ENCODE measurements at places on chromosomes 6 and 20.

- DNase-seq: no peak
Observed at GRCh38 chr6:19408331-19408730, 428.8 kb upstream of the ID4 start.

GRCh38 chr6:121526282-121526681 lies 90.8 kb downstream of the GJA1 start:
- DNase-seq: no peak

GRCh38 chr6:63964366-63964765 lies 328.8 kb downstream of the PHF3 start:
- DNase-seq: no peak

DNA sequence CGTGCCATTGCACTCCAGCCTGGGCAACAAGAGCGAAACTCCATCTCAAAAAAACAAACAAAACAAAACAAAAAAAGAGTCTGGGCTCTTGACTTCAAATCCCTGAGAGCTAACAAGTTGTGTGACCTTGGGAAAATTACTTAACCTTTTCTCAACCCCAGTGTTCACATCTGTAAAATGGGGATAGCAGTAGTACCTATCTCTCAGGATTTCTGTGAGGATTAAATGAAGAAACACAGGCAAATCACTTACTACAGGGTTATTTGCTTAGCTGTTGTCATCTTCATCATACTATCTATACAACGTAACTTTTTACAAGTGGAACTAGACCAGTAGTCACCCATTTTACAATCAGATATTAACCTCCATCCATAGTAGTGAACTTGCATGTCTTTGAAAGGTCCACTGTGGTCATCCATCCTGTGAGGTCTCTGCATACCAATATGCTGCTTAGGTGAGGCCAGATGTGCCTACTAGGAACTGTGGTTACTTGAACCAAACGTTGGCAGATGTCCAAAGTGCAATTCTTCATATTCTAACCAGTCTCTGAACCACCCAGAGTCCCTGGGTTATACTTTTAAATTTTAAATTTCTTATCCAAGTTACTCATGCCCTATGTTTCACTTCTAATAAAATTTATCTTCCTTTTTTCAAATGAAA lies 128.9 kb upstream of the BEND3 start:
- DNase-seq: no peak

DNA sequence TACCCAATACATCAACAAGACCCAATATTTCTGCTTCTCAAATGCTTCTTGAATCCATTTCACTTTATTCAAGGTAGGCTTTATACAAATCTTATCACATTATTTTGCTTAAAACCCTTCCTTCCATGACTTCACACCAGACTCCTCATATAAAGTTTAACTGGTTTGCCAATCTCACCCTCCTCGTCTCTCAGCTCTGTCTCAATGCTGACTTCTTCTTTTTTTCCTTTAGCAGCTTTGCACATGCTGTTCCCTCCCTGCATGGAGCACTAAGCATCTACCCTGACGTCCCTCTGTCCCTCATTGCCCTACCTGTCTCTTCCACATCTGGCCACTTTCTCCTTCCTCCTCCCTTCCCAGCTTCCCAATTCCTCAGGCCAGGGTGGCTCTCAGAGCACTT lies 31.4 kb downstream of the KCNK17 start:
- no peak for DNase-seq

GRCh38 chr6:13327691-13328075 lies 654 bp downstream of the TBC1D7 start:
- DNase-seq: no peak

DNA sequence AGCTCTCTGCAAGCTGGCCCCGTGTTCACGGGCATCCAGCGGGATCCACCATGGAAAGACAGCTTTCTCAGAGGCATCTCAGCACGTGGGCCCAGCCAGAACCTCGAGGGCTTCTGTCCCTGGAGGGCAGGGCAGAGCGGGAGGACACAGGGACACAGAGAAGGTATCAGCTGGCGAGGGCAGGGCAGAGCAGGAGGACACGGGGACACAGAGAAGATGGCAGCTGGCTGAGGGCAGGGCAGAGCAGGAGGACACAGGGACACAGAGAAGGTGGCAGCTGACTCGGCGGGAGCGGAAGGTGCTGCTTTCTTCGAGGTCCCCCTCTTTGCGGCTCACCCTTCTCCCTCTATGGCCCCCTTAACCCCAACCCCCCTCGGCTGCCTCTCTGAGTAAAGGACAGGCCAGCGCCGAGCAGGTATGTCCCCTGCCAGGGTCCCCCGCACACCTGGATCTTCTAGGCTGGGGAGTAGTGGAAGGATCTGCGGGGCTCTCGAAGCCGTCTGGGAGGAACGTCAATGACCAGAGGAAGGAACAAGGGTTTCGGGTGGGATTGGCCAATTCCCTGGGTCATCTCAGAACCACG lies 28.9 kb upstream of the BHLHE23 start:
- DNase-seq: no peak

DNA sequence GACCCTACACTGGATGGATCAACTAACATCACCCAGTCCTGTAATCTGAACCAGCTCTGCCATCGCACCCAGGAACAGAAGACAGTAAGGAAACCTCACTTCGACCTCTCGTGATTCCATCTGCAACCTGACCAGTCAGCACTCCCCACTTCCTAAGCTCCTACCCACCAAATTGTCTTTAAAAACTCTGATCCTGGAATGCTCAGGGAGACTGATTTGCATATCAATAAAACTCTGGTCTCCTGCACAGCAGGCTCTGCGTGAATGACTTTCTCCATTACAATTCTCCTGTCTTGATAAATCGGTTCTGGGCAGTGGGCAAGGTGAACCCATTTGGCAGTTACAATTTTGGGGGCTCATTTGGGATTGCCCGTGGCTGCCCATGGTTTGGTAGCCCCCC lies 18.3 kb upstream of the AGPAT4 start:
- no peak for DNase-seq

DNA sequence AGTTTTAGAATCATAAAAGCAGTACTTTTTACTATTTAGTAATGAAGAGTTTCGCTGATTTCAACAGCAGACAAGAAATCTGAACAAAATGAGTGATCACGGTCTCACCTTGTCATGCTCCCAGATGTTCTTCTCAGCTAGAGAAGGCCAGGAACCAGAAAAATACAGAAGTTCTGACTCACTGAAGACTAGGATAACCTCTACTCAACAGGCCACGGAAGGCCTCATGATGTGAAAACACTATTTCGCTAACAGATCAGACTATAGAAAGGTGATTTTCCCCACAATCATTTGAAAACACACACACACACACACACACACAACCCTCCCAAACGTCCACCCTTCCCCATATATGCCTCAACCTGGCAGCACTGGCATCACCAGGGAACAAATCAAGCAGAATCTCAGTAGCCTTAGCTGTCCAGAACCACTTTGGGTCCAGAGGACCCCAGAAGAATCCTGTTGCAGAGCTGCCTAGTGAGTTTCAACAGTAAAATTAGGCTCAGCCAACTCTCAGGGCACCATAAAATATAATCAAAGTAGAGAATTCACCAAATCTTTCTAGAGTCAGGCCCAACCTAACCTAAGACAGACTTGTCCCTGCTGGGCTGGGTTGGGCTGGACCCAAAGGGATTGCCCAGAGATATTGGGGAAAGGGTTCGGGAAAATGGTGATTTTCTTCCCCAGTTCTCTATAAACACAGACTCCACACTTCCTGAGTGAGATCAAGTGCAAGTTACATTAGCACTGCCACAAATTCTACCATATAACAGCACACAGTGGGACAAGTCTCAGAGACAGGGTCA lies 7.9 kb downstream of the EXOC2 start:
- DNase-seq: no peak

DNA sequence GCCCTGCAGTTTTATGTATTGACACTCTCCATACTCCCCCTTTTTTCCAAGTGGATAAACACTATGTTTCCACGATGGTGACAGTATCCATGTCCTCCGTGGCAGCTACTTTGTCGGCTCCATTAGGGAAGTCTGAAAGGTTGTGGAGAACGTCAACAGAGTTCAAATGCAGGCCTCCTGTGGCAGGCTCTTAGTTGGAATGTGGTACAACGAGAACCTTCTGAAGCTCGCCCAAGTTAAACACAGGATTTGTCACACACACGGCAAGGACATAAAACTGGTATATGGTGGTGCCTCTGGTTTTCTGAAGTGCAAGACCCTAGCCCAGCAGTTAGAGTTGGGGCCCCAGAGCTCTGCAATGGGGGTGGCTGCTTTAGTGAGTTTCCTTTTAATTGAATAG lies 187.0 kb upstream of the TAB2 start:
- DNase-seq: no peak

- no peak for DNase-seq
Observed at GRCh38 chr6:35782424-35782823, 1.6 kb downstream of the CLPSL1 start.

DNA sequence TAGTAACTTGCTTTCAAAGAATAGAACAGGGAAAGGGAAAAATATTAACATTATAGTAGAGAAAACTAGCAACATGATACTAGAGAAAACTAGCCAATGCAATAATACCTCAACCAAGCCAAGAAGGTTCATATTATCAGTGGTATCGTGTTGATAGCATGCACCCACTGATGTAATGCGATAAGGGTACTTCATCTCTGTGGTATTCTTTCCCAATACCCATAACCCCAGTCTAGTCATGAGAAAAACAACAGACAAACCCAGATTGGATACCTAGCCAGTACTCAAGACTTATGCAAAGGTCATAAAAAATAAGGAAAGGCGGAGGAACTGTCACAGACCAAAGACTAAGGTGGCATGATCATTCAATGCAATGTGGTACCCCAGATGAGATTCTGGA lies 21.0 kb downstream of the BLOC1S5 start:
- DNase-seq: no peak

DNA sequence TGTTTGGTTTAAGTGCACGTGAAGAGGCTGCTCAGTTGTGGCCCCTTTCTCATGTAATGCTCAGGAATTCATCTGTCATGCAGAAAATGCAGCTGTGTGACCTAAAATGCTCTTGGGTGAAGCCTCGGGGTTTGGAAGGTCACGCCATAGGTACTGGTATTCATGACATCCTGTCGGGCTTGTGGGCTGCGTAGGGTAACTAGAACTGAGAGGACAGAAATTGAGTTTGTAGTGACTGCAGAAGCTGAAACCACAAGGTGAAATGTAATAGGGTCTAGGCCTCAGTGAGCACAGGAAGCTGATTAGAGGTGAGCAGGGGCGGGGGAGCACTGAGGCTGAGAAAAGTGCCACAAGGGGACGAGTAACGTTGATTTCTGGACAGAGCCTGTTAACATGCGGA lies 128.8 kb downstream of the SOBP start:
- DNase-seq: peak; percentile 2

DNA sequence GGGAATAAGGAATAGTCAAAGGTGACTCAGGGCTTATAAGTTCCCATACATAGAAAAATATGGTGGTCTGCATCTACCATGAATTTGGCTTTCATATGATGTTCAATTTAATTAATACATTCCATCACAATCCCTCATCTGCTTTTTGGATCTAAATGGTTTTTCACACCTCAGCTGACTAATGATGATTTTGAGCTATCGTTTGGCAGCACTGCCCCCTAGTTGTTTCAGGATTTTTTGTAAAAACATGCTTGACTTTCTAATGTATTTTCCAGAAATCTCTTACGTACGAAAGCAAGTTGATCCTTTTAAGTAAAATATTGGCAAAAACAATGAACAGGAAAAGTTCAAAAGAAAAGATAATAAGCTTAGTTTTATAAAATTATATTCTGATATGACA lies 408.6 kb upstream of the ADGRB3 start:
- no peak for DNase-seq

GRCh38 chr6:136639702-136640101 lies 89.5 kb upstream of the MAP7 start:
- DNase-seq: no peak

- no peak for DNase-seq
Observed at GRCh38 chr6:22470454-22471131, 98.8 kb upstream of the HDGFL1 start.

GRCh38 chr6:131317516-131317915 lies 182.2 kb downstream of the AKAP7 start:
- no peak for DNase-seq

- no peak for DNase-seq
Observed at GRCh38 chr6:157428427-157429202, 47.6 kb downstream of the ZDHHC14 start.

DNA sequence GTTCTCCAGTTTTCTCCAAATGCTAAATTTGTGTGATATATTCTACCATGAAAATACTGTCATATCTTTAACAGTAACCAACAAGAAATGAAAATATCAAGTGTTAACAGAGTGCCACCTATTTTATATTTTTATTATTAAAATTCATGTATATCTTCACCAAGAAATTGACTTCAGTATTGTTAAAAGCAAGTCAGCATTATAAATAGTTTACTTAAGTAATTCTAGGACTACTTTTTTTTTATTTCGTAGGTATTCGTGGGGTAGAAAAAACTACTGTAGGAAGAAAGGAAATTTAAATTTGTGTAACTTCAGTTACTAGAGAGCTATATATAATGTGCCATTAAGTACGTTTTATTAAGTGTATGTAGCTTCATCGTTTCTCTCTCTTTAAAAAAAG lies 6.3 kb upstream of the MAN1A1 start:
- no peak for DNase-seq

- DNase-seq: no peak
Observed at GRCh38 chr20:49361862-49362660, 84.2 kb upstream of the ZNFX1 start.

GRCh38 chr6:111444794-111445193 lies 38.2 kb downstream of the REV3L start:
- DNase-seq: no peak

DNA sequence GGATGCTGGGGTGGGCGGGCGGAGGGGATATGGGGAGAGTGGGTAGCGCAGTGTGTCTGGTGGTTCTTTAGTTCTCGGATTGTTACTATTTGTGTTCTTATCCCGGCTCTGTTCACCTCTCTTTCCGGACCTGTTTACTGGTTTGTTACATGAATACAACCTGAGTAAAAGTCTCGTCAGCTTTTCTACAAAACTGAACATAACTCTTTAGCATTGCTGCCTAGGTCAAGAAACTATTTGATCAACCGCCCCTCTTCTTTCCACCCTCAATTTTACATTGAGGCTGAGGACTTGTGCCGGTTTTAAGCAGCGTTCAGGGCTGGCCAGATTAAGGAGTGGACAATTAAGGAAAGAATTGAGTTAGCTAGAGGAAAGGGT lies 625 bp downstream of the ABT1 start:
- no peak for DNase-seq

- DNase-seq: no peak
Observed at GRCh38 chr6:168163096-168163731, 84.2 kb upstream of the FRMD1 start.

DNA sequence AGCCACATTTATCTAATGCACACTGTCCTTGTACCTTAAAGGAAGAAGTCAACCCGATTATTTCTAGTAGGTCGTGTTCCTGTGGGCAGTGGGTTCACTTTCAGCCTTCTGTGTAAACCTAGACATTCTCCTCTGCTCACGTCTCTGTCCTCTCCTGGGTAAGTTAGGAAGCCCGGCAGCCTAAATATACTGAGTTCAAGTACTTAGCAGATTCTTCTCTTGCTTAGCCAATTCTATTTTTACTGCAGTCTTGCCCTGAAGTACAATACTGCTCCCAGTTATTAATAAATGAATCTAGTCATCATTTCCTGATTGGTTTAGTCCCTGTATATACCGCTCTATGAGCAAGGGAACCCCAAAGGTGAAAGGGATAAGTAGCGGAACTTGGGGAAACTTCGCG lies 14.6 kb upstream of the GPR63 start:
- DNase-seq: no peak
